GM03348 (cell line): ENCODE measurements at places on chromosomes 4 and X.
A peak's percentile ranks its signal among the peaks of the same experiment; 100 is the strongest.

DNA sequence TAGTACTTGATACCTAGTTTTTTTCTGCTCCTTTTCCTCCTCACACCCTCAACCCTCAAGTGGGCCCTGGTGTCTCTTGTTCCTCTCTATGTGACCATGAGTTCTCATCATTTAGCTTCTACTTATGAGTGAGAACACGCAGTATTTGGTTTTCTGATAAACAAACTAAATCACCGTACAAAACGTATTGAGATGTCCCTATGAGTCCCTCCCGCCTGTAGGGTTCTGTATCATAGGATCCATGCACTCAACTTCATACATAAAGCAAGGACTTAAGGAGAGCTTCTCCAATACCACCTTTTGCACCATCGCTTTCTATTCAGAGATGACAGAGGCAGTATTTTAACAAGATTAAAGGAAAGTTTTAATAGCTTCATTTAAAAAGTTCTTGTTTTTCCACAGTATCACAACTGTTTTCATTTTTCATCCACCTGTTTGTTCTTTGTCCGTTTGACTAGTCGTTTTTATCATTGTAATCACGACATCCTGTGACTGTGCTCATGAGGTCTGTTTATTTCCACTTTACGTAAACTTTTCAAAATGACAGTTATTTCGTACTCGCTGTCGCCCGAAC, 457 bp upstream of the RAB9A start:
- DNase-seq = no peak

DNA sequence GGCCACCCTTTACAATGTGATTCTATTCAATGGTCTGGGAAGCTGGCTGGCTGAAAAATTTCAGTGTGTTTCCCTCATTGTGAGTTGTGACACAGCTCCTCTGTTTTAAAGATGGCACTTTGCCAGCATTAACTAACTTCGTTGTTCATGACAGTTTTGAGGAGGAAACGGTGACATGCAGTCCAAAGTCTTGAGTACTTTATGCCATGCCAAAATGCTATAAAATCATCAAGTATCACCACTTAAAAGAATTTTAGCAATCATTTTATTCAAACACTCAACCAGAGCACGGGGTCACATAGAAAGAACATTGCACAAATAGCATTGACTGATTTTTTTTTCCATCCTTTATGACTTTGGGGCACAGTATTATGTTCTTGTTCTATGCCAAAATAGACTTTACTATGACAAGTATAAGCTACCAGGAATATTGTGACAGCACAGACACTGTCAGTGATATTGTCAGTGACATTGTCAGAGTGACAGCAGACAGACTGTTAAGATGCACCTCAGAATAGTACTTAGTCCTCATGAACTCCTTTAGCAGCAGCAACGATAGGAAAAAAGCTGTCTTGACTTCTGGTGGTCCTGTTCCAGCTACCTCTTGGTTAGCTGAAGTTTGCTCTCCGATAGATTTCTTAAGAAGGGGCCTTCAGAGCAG, 46.7 kb downstream of the CXCL13 start:
- DNase-seq = no peak

GRCh38 chrX:153644356-153645125, 2.5 kb upstream of the DUSP9 start:
- DNase-seq = no peak

DNA sequence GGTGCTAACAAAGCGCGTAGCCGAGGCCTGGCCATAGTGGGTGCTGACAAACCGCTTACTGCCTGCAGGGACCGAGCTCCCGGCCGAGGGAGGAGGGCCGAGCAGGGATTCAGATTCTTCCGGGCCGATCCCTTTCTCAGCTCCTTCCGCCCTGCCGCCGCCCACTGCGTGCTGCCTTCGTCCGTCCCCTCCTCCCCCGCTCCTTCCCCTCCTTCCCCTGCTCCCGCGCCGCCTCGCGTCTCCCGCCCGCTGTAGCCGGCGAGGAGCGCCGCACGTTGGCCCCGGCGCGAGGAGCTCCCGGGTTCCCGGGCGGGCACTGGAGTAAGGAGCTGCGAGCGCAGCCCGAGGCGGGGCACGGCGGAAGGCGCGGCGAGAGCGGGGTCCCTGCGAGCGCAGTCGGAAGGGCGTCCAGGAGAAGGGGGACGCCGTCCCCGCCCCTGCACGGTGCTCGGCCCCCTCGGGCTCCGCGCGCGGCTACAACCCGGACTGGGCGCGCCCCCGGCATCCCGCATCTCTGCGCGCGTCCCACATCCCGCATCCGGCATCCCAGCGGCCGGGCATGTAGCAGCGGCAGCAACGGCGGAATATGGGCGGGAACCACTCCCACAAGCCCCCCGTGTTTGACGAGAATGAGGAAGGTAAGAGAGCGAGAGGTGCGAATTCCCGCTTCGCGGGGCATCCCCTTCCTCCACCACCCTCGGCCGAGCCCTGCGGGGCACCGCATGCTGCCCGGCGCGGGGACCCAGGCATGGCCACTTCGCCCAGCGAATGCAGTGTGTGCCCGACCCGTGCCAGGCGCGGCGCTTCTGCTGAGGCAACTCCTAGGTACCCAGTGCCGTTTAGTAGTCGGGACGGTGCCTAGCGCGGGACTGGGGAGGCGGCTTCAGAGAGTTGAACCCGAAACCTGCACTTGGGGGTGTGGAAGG, at the start of gene STK32B:
TSS of gene STK32B (plus strand) at position 203 of the 926 bp plus-strand sequence.
- DNase-seq = peak; percentile 90

- no peak for DNase-seq
Measured at GRCh38 chr4:11165052-11165451, 263.6 kb downstream of the HS3ST1 start.

- DNase-seq = no peak
Measured at GRCh38 chr4:36509845-36510244, 228.4 kb downstream of the DTHD1 start.

GRCh38 chr4:14233126-14233525, 605.6 kb upstream of the BOD1L1 start:
- DNase-seq = no peak

GRCh38 chr4:18981234-18981615, 959.7 kb upstream of the LCORL start:
- no peak for DNase-seq

DNA sequence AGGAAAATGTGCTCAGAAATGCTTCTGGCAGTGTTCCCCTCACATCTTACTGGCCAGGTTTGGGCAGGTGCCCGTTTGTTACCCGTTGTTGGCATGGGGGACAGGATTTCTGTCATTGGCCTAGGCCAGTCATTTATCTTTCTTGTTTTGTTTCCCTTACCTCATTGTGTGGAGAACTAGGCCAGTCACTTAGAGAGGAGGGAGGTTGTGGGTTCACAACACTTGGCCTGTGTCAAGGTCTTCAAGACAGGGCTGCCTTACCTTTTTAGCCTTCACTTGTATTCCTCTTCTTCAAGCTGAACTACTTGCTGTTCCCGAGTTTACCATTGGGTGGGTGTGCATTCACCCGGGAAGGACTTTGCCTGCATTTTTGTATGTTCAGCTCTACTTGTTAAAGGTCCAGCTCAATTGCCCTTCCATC, 17.7 kb downstream of the SNX25 start:
- no peak for DNase-seq

- DNase-seq = no peak
Measured at GRCh38 chr4:148375584-148375983, 66.6 kb downstream of the NR3C2 start.

- DNase-seq = no peak
Measured at GRCh38 chrX:2654436-2655340, 36.4 kb upstream of the CD99 start.

GRCh38 chr4:21415728-21416127, 532.8 kb downstream of the KCNIP4 start:
- DNase-seq = no peak

DNA sequence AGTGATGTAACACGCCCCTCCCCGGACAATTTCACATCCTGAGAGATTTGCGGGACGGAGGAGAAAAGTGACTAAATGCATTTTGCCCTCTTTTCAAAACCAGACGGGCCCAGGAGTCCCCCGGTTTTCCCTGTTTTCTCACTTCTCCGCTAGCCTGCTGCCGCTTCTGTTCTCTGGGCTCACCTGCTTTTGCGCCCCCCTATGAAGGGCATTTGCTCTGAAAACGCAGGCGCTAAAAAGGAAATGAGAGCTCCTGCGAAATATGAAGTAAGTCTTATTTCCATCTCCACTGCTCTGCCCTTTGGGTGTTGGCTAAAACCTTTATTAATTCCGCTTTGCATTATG, 613 bp upstream of the TMEM47 start:
- no peak for DNase-seq

- no peak for DNase-seq
Measured at GRCh38 chr4:102722740-102723139, 38.0 kb downstream of the MANBA start.

- no peak for DNase-seq
Measured at GRCh38 chrX:137896123-137896522, 330.2 kb downstream of the ZIC3 start.

GRCh38 chr4:146649232-146649631, 10.5 kb downstream of the POU4F2 start:
- no peak for DNase-seq

- no peak for DNase-seq
Measured at GRCh38 chr4:79869597-79870237, 203.3 kb downstream of the ANTXR2 start.

GRCh38 chr4:28391877-28392276, 1531.2 kb downstream of the STIM2 start:
- DNase-seq = peak; percentile 60
